Activated T-cell treated with anti-CD3 and anti-CD28 coated beads, Interleukin-2, amount 50 U/mL, for 72 hours (primary cell): ENCODE measurements at places on chromosomes 11 and 22.

GRCh38 chr11:70668204-70669202, 270.2 kb downstream of the CTTN start:
- DNase-seq, result no peak

DNA sequence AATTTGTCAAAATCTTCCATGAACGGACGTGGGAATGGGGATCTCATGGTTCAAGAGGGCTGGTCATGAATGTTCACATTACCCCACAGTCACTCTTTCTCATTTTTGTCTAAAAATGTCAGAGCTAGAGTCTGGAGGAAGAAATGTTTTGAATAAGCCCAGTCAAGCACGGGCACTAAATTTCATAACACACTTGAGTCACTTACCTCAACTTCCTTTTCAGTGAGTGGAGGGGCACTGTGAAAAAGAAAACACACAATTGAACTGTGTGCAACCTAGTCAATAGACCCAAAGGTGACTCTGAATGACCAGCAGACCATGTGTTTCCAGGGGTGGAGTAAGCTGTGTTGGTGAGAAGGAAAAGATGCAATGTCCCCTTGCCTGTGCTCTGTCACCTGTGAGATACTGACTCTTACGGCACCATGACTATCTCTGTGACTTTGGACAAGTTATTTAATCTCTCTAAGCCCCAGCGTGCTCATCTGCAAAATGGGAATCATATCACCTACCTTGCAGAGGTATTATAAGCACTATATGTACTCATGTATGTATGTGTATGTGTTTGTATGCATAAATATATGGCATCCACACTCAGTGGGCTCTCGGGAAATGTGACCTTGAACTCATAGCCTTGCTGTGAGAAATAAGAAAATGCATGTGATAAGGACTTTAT, 38.2 kb upstream of the LYVE1 start:
- DNase-seq, result no peak

- DNase-seq, result no peak
Measured at GRCh38 chr11:1084561-1085439, 10.1 kb downstream of the MUC2 start.

DNA sequence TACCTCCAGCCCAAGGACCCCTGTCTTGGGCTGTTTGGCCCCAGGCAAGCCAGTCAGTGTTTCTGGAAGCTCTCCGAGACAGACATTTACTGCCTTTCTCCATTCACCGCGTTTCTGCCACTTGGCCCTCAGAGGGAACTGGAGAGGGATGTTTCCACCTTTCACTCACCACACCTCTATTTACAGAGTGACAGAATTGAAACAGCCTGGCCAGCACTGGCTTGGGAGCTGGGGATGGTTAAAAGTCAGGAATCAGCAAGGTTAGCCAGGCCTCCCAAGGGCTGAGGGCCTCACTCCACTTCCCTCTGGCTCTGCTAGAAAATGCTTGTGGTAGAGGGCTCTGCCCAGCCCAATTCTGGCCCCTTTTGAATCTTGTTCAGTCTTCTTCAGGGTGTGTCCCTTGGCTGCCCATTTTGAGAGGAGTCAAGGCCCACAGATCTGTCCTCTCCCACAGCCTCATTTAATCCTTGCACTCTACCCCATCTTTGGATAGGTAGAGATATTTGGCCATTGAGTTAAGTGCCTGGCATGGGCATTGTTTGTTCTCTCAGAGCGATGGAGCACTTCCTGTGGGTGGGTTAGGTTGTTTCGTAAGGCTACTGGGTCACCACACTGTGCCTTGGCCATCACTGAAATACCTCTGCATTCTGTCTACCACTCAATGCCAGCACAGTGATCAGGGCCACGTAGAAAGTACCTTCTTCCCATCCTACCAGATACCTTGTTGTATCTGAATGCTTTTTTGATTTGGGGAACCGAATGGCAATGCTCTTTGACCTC, 119.2 kb downstream of the MICAL2 start:
- DNase-seq, result no peak

DNA sequence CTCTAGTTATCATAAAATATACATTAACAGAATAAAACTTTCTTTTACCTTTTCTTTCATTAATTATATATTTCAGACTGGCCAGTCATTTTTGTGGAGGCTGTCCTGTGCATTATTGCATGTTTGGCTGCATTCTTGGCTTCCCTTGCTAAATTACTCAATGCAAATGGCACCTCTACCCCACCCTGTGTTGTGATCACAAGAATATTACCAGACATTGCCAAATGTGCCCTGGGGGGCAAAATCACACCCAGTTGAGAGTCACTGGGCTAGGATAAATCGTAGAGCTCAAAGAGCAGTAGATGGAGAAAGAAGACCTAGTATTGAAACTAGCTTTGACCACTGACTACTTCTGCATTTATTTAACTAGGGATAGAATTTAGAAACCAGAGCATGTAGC, 1257.8 kb upstream of the TENM4 start:
- DNase-seq, result no peak

DNA sequence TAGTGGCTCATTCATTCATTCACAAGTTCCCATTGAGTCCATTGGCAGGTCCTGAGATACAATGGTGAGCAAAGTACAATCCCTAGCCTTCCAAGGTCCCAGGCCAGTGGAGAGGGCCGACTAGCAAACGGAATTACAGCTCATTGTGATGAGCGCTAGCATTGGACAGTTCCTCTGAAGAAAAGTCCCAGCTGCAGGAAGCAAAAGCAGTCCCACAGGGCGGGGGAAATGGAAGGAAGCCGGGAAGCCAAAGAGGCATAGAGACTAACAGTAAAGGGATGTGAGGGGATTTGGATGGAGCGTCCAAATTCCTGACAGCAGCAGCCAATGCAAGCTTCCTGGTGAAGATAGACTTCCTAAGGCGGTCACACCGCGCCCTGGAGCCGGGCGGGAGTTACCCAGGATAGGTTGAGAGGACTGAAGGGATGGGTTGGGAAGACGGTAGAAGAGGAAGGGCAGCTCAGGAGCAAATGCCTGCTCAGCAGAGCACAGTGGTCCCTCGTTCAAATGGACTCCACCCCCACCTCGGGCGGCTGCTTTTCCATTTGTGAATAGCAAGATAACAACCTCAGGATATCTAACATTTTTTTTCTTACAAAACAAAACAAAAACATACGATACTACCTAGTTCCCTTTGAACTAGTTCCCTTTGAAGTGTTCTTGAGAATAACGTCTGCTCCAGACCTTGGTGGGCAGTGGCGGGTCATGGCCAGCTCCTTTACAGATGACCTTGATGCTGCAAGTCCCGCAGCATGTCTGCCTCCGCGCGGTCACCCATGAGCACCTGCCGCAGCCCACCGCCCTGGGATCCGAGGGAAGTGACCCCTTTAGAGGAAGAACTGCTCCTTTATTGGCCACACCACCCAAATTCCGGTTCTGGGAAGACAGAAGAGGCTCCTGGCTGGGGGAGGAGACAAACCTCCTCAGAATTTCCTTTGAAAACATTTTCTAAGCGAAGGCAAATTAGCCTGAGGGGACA, 132.9 kb downstream of the RASSF10 start:
- DNase-seq, result no peak

- no peak for DNase-seq
Measured at GRCh38 chr11:121881806-121882205, 234.2 kb downstream of the BLID start.

GRCh38 chr11:47507563-47508239, 45.2 kb downstream of the CELF1 start:
- DNase-seq, result no peak

GRCh38 chr11:90491466-90491865, 268.6 kb upstream of the CHORDC1 start:
- no peak for DNase-seq

DNA sequence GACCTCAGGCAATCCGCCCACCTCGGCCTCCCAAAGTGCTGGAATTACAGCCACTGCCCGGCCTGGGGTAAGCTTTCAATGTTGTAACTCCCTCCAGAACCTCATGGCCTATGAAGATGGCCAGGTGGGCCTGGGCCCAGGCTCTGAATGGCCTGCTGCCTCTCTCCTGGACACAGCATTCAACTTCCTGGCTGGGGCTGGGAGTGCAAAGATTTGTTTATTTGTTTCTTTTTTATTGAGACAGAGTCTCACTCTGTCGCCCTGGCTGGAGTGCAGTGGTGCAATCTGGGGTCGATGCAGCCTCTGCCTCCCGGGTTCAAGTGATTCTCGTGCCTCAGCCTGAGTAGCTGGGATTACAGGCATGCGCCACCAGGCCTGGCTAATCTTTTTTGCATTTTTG, 513 bp upstream of the TSGA10IP start:
- DNase-seq, result no peak

- no peak for DNase-seq
Measured at GRCh38 chr11:92955860-92956259, 13.6 kb upstream of the MTNR1B start.
